NCI-H1417 (cell line): ENCODE measurements at places on chromosomes 3 and 15.

DNA sequence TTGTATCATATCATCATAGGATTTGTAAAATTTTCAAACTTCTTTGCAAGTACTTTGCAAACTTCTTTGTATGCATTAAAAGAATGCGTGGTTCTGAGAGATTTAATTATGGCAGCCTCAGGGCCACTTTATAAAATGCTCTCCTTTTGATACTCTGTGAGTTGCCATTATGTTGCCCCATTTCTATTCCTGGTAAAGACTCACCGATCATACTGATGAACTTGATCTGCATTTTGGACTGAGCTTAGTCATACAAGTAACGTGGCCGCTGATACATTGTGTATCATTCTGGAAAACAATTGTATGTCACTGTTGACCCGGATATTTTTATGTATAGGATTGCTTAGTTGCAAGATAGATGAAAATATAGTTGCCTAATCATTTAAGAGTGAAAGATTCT is 38.8 kb downstream of the AKAP13 start:
- DNase-seq, result no peak

DNA sequence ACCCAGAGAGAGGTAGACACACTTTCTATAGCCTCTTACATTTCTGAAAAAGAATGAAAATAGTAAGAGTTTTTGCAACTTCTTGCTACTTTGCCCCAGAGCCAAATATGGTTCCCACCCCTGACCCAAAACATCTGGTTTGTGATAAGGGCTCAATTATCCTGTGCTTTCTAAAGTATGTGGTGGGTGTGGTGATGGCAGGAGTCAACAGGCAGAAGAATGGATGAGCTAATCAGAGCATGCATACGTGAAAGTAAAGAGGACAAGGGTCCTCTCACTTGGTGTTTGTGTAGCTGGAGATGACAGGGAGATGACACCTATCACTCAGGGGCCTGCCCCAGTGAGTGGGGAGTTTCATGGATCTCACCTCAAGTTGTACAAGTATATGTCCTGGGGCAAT is 19.1 kb downstream of the KBTBD8 start:
- no peak for DNase-seq

GRCh38 chr15:72361176-72361575 is 14.6 kb downstream of the HEXA start:
- no peak for DNase-seq

GRCh38 chr3:36457667-36458066 is 77.4 kb downstream of the STAC start:
- no peak for DNase-seq
